H7 (cell line): ENCODE measurements at places on chromosomes 7 and 10. TPM values are rescaled to one million over a fixed set of nuclear protein-coding genes. Genes with fewer than 3 reads are reported as not detected.

- DNase-seq, result no peak
Observed at GRCh38 chr10:31698181-31698830, 230.3 kb downstream of the ARHGAP12 start.

DNA sequence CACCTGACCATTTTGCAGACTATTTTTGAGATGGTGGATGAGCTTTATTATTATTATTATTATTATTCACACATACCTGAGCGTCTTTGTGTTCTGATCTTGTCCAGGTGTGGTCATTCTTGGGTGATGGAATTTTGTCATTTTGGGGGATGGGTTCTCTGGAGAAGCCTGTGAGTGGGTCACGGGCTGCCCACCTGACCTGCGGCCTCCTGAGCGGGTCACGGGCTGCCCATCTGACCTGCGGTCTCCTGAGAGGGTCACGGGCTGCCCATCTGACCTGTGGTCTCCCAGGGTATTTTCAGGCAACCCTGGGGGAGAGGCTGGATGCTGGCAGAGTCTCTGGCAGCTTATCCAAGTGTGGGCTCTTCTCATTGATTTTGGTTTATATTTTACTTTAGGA, 7.3 kb downstream of the SCART1 start:
- peak; percentile 18 for DNase-seq

- no peak for DNase-seq
Observed at GRCh38 chr7:88539518-88539917, 220.0 kb upstream of the ZNF804B start.

DNA sequence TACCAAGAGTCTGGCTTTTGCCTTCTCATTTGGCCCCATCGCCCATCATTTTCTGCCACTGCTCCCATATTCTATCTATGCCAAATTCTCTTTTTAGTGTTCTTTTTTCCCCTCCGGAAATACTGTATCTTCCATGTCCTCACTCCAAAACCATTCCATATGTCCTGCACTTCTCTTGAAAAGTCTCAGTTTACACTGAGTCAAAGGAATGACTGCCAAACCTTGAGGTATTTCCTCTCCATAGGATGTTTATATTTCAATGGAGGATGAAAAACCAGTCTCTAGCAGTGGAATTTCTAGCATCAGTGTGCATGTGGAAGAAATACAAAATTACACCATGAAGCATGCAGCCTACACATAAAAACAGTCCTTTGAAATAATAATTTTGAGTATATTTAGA, 121.4 kb upstream of the PHYHIPL start:
- no peak for DNase-seq

DNA sequence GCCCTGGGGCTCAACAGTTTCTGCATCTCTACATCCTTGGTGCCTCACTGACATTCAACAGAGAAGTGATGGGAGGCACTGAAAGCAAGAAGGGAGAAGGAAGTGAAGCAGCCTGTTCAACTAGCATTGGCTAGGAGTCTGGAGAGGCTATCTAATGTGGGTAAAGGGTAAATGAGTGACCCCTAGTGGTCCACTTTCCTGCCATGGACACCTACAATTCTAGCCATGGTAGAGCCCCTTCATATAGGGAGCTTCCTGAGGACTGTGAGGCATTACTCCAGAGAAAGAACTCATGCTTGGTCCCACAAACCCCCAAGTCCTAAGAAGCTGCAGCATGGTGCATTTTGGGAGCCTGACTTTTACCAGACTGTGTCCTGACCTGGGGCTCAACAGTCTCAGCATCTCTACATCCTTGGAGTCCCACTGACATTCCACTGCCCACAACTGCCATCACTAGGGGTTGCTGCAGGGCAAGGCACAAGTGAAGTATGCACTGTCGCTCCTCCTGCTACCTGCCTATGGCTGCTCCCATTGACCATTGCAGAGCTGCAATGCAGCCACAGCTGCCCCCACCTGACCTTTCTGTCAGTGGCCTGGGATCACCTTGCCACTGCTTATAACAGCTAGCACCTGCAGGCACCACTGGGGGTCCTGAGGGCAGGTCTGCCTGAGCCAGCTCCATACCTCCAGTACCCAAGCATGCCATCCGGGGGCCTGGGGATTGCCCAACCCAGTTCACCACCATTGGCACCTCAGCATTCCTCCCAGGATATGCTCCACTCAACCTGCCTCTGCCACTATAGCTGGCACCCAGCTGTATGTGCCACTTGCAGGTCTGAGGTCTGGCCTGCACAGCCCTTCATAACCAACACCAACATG, 44.1 kb upstream of the CDK6 start:
- peak; percentile 35 for DNase-seq

GRCh38 chr7:29285444-29285793, 90.8 kb downstream of the CHN2 start:
- no peak for DNase-seq

DNA sequence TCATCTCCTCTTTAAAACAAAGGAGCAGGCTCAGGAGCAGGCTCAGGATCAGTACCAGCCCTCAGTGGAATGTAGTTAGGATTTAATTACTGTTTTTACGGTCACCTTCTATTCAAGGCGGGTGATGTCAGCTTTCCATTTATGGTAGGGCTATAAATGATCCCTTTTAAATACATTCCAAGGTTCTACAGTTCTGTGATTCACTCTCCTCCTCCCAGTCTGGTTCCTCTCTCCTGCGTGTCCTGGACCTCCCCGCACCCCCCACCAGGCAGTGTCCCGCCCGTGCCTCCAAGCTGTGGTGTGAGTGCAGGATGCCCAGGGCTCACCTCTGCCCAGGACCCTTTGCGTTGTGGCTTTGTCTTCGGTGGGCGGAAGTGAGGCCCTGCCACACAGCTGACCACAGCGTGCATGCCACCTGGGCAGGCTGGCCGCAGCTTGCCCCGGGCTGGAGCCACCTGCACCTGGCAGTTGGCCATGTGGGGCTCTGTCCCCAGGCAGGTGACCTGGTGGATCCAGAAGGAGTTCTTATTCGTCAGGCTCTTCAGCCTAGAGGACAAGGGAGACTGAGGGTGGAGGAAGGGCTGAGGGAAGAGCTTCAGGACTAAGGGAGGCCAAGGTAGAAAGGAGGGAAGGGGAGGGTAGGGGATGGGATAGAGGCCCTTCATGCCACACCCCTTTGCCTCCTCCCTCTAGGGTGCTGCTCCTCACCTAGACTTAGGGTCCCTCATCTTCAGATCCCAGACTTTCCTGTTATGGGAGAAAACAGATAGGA, 9.1 kb downstream of the LOXL4 start:
- DNase-seq, result peak; percentile 28

DNA sequence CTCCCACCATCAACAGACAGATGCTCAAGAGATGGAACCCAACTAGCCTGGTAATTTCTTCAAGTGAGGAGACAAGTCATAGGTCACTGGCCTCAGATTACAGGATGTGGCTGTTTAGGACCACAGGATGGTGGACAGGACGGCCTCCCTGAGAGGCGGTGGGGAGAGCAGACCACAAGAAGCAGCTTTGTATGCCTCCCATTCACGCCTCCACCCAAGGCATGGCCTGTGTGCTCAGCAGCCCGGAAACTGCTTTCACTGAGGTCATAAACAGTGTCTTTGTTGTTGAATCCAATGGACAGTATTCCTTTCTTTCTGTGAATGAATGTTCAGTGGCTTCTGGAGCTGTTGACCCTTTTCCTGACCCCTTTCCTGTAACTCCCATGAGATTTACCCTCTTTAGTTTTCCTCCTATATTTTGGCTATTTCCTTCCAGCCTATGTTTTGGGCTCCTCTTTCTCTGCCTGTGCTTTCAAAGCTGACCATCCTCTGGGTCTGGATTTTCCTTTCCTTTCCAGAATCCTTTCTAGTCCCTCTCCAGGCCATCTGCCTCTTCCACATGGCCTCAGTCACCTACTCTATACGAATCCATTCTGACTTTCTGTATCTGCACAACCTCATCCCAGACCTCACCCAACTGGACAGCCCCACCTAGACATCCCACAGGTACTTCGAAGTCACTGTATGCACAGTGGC, 32.4 kb upstream of the INPP5F start:
- no peak for DNase-seq

DNA sequence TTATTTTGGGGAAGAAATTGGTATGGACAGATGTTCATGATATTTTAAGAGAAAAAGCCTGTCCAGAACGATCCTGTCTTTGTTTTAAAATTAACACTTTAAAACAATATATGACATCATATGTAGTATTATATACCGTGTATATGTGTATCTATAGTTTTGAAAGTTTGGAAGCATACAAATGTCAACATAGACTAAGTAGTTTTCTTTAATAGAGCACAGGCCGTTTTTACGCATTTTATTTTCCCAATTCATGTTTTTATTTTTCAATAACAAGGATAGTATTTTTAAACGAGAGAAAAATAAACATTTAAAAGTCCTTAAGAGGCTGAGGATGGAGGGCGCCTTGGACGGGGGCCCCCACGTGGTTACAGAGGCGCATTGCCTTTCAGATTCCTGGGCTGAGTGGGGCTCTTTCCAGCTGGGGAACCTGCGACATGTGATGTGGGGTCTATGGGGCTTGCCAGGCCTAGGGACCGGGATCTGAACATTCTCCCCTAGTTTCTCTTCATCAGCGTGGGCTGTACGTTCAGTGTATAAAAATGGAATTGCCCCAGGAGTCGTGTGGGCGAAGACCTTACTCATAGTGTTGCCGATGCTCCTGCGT, 127.8 kb upstream of the ZNF746 start:
- DNase-seq, result peak; percentile 85

- no peak for DNase-seq
Observed at GRCh38 chr7:96658022-96658412, 51.6 kb downstream of the SEM1 start.

GRCh38 chr7:92847305-92847704, 10.9 kb upstream of the CDK6 start:
- DNase-seq, result no peak

AKR1C8 gene
- not detected in 2 replicates for total RNA-seq

KCNH2 gene
- 9.3 and 9.5 TPM in 2 replicates for total RNA-seq

CALHM1 gene
- 0.07 TPM in 1 of 2 replicates, not detected in the other for total RNA-seq

PAX4 gene
- total RNA-seq, result 0.07 TPM in 1 of 2 replicates, not detected in the other

IMMP2L gene
- 9.2 and 11.3 TPM in 2 replicates for total RNA-seq

SFRP4 gene
- total RNA-seq, result not detected in 2 replicates

CYP2C19 gene
- total RNA-seq, result 0.04 and 0.14 TPM in 2 replicates
